ENCODE measurements at places on chromosomes 12 and 14.

DNA sequence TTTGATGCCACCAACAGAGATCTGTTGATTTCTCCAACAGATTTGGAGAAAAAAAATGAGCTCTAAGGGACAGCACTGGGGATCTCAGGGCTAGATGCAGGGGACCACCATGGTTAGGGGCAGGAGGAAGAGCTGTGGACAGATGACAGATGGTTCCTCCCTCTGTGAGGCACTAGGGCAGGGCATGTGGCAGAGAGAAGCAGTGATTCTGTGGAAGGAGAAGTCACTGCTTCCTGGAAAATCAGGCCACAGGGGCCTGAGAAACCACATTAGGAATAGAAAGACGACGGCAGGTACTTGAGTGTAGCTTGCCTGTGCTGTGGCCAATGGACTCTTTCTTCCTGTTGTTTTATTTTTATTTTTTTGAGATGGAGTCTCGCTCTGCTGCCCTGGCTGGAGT lies 24.9 kb upstream of the TMED2 start:
- no peak for DNase-seq

DNA sequence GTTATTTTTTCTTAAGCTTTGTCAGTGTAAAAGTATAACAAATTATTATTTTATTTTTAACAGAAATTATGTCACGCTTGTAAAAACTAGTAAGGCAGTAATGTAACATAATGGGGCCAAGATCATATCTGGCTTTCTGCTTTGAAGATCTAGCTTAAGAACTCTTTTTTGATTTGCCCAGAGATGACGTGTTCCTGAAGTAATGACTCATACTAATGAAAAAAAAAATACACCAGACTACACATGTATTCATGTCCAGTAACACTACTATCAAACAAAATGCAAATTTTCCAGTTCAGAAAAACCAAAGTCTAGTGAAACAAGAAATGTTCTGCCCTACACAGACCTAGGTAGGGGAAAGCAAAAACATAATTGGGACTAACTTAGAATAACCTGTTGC lies 432.2 kb upstream of the ATXN7L3B start:
- DNase-seq: no peak

- DNase-seq: no peak
Measured at GRCh38 chr14:76677534-76678145, 83.6 kb upstream of the VASH1 start.

DNA sequence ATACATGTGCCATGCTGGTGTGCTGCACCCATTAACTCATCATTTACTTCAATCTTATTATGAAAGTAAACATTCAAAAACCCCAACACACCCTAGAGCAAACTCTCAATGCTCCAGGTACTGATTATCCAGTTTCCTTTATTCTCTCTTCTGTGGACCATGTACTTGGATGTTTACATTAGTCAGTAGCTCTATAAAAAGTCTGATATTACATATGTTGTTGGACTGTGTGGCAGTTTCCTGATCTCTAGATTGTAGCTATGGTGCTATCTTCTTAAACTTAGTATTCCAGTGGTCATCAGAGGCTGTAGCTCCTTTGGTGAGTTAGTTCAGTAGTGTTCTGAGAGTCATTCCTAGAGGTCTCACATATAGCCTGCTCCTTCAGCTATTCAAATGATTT lies 25.1 kb upstream of the ITGA5 start:
- no peak for DNase-seq

DNA sequence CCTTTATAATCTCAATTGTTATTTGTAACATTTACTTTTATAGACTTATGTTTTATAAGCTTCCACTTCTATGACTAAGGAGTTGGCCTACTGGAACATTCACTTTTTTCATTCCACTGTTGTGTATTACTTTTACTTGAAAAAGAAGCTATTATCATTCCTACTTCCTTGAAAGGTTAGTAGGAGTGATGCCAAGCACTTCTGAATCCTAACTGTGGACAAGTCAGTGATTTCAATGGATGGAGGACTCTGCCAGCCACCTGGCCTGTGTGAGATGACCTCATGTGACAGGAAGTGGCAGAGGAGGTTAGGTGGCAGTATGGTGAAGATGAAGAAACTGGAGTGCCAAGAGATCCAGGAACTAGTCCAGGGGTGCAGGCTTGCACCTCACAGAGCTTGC lies 46.0 kb downstream of the TECPR2 start:
- DNase-seq: no peak

DNA sequence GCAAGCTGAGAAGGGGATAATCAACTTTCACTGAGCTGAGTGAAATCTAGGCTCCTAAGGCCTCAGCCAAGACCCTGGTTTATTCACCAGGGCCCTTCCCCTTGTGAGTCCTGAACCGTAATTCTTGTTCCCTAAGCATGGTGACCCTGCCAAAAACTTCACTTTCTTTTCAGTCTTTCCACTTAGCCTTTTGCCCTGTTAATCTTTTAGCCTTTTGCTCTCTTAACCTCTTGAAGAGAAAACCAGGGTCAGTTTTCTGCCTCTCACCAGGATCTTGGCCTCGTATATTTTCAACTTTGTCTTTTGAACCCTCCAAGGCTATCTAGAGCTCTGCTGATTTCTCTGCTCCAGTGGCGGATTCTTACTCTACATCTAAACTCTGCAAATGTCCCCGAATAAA lies 191.0 kb downstream of the PELI2 start:
- no peak for DNase-seq

DNA sequence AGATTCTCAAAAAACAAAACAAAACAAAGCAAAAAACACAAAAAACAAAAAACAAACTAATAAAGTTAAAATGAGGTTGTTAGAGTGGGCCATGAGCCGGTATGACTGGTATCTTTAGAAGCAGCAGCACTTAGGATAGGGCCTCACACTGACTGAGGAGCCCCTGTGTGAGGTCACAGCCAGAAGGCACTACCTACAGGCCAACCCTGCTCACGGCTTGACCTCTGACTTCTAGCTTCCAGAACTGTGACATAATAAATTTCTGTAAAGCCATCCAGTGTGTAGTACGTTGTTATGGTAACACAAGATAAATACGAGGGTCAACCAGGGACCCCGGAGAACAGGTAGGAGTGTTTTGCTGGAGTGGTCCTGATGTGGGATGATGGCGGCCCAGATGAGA lies 629.6 kb downstream of the VRK1 start:
- DNase-seq: no peak

GRCh38 chr14:99468836-99469592 lies 11.6 kb downstream of the SETD3 start:
- DNase-seq: no peak

GRCh38 chr12:19829100-19829853 lies 390.0 kb downstream of the AEBP2 start:
- DNase-seq: no peak

DNA sequence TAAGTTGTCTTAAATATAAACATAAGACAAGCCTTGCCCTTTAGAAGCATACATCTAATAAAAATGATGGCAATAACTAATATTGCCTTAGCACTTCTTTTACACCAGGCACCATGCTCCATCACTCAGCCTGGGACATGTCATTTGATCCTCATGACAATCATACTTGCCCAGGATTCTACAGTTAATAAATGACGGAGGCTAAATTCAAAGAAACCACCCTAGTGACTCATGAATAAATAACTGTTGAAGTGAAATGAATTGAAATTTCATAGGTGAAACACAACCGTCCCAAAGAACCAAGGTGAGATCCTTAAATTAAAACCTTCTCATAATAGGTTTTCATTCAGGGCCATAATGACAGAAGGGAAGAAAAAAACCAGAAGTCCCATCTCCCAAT lies 89.5 kb downstream of the GRIN2B start:
- DNase-seq: no peak

GRCh38 chr12:113846883-113847755 lies 119.0 kb downstream of the RBM19 start:
- no peak for DNase-seq
